ENCODE measurements at places on chromosomes 1 and 21.
A peak's percentile ranks its signal among the peaks of the same experiment; 100 is the strongest.

DNA sequence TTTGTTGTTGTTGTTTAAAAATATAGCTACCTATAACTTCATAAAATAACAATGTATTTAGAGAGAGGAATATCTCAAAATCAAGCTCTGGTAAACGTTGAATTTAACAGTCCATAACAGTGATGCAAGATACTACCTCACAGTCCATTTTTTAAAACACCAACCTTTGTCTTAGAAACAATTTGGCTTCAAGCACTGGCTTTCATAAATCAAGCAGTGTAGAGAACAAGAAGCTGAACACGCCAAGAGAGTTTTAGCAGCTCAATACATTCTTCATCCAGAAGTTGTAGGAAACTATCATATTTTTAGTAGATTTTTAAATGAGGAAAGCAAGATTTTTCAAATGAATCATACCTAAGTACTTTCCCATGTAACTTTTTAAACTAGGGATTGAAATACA is 334.3 kb upstream of the ADAMTS5 start:
- DNase-seq = peak; percentile 90

GRCh38 chr21:35827004-35827403 is 233.3 kb downstream of the SETD4 start:
- DNase-seq = no peak

DNA sequence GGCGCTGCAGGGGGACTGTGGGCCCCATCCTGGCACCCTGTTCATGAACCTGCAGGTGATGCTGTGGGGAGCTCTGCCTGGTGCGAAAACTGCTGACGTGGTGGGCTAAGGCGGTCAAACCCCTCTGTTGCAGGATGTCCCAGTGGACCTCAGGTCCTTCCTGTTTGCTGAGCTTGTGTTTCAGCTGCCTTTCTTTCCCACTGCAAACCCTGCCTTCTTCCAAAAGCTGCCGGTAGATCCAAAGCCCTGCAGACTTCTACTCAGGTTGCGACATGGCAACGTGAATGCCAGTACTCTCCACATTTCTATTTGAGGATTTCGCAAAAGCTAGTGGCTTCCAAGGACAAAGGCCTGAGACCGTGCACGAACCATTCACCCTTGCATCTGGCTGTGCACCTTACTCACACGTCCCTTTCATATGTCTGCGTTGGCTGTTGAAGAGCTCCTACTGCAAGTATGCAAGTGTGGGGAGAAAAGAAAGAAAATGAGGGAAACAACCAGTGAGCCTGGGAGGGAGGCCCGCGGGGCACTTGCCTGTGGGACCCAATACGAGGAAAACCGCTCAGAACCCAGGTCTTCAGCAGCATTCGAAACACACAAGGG is 6.2 kb upstream of the RRP1 start:
- no peak for DNase-seq

DNA sequence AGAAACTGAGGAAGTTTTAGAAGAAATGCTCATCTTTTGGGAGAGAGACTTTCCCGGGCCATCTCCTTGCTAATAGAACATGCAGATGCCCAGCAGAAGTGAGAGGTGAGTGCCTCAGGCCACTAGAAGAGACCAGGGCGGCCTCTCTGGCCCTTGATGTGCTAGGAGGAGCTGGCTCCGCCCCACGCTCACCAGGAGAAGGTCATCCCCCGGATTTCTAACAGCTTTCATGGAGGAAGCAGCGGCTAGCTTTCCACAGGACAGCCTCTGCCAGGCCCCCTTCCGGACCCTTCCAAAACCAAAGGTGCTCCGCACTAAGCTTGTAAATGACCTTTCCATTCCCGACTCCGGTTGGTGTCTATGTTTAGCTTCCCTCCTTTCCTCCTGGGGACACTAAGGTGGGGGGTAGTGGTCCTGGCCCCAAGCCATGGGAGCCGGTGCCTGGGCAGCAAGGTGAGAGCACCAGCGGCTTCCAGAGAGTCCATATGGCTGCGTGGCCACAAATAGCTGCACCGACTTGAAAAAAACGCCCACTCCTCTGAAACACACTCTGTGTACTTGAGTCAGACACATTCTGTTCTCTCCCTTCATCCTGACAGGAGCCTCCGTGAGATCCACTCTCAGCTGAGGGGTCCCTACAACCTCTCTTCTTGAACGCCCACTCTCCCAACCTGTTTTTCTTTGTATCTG is 249.9 kb downstream of the TNR start:
- DNase-seq = no peak

DNA sequence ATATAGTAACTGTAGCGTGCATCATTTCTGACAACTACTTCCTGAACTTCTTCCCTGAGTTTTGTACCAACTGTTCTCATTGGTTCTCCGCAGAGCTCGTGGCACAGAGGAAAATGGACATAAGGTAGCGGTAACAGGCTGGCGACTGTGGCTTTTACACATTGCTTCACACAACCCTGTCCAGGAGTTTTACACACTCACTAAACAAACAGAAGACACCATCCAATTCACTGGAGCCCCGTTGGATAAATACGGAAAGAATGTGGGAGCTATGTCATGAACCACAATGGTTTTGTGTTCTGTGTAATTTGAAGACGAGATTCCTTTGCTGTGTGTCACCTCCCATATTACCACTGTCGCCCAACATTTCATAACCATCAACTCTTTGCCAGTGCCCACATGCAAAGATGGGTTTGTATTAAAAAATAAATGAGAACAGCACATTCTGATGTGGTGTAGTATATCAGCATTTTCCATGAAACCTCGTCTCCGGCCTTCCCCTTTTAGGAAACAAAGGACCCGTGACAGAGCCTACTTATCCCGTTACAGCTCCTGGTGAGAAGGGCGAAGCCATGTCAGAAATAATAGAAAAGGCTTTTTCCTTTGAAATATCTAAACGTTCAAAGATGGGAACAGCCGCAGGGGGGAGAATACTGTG is 47.4 kb upstream of the ENAH start:
- DNase-seq = peak; percentile 100

GRCh38 chr1:167137793-167138510 is 44.1 kb downstream of the STYXL2 start:
- no peak for DNase-seq

GRCh38 chr21:44569861-44570517 is 3.5 kb upstream of the KRTAP10-4 start:
- DNase-seq = no peak

DNA sequence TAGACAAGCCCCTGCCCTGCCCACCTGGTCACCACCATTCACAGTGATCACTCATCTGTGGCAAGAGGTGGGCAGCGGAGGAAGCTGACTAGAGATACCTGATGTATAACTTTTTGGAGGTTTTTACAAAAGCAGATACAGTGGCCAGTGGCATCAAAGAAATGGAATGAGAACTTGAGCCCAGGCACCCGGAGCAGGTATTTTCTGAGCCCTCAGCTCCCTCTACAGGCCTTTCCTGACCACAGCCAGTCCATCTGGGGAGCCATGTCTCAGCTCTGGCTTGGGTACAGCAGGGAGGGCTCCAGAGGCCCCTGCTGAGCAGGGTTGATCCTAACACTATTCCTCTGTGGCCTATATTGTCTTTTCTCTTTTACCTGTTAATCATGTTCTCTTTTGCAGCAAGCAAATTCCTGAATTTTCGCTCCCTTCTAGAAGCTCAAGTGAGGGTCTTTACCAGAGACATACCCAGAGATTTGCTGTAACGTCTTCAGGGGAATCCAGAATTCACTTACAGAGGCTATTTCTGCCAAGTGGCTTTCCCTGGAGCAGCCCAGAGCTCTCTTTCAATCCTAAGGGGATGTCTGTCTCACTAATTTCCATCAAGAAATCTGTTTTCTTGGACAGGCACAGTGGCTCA is 27.3 kb downstream of the GPR157 start:
- DNase-seq = peak; percentile 70

DNA sequence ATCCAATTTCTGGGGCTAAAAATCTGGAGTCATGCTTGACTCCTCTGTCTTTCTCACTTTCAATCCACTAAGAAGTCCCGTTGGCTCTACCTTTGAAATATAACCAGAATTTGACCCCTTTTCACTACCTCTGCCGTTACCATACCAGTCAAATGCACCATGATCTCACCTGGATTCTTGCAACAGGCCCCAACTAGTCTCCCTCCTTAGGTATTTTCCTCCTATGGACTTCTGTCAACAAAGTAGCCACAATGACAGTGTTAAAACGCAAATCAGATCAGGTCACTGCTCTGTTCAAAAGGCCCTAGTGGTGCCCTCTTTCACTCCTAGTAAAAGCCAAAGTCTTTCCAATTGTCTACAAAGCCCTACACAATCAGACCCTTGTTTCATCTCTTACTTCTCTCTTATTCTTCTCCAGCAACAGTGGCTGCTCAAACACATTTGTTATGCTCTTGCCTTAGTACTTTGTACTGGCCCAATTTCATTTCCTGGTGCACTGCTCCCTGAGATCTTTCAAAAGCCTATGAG is 35.7 kb upstream of the AGL start:
- no peak for DNase-seq

GRCh38 chr1:38686167-38686926 is 173.2 kb downstream of the RRAGC start:
- DNase-seq = no peak

- no peak for DNase-seq
Observed at GRCh38 chr1:116806245-116806644, 52.0 kb downstream of the CD2 start.

- DNase-seq = no peak
Observed at GRCh38 chr1:224720216-224720615, 104.1 kb downstream of the CNIH3 start.

DNA sequence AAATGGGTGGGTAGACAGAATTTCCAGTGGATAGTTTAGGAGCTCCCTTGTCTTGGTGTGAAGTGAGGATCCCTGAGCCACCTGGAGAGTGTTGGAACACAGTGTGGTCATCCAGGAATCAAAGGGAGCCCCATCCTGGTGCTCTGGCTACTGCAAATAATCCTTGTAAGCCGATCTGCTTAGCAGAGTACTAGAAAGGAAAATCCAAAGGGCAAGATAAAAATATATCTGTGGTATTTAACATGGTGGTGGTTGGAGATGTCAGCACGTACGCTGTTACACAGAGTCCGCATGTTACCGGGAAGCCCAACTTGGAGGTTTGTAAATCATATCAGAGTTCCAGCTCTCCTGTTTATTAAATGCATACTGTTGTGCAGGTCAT is 39.0 kb downstream of the VANGL1 start:
- DNase-seq = no peak

GRCh38 chr1:170732252-170732588 is 68.3 kb downstream of the PRRX1 start:
- DNase-seq = peak; percentile 57

DNA sequence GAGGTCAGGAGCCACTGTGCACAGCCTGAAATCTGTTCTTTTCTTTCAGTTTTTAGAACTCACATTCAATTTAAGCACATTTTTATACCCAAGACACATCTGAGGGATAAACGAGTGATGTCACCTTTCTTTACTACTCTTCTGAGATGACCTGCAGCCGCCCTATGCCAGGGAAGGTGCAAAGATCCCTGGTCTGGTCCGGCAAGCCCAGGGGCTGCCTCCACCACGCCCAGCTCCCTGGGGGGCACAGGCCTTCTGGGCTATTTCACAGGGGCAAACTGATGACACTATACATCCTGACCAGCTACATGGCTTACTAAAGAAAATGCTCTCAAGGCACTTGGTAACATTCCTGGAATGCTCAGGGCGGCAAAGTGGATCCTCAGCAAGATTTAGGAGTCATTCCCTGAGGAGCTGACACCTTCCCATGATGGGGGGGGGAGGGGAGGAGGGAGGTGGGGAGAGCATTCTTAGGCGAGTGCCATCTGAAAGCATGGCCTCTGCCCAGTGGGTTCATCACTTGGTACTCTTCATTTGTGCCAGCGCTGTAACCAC is 11.3 kb downstream of the MRAP start:
- no peak for DNase-seq

DNA sequence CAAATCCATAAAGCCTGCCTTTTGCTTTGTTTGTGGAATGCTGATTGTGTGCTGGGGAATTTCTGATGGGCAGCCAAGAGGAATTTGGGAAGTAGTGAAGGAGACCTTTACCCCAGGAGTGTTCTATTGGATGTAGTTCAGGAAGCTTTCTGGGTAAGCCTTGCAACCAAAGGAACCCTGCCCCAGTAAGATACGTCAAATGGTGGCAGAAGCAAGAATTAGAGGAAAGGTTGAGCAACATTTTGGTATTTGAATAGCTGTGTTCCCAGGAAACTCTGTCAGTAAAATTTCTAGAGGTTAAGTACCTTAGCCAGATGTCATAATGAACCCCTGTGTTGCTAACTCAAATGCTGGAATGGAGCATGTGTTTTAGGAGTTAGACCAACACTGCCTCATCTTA is 6.4 kb downstream of the MGST3 start:
- DNase-seq = peak; percentile 96

DNA sequence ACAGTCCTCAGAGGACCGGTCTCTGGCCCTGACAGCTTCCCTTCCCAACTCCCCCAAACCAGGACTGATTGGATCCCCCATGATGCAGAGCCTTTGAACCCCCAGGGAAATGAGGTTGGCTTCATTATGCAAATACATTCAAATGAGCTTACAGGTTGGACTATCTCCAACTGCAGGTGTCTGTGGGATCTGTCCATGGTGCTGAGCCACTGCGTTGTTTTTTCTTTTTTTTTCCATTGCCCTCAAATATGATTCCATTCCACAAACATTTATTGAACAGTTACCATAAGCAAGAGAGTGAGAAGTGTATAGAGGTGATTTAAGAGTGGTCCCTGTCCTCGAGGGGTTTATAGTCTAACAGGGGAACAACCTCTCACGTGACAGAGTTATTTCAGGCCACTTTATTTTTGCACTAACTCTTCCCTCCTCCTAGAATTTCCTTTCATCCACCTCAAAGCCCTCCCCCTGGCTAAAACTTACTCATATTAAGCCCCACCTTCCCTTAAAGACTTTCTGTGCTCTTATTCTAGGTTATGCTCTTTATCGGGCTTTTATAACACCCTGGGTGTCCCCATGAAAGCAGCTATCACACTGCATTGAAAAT is 21.9 kb downstream of the DLGAP3 start:
- DNase-seq = no peak

DNA sequence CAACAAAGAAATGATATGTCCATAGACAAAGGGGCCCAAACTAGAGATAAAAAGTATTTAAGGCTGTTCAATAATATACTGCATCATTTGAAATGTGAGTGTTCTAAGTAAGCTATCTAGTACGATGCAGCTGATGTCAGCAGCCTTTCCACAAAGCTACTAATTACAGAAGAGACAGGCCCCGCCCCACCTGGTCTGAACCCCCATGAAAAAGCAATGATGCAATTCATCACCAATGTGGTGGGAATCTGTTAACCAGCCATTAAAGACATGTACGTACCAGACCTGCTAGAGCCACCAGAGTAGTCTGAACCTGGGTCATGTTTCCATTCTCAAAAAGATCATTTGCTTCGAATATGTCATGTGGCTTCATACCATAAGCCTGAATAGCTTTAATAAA is 25.1 kb downstream of the CNN3 start:
- DNase-seq = peak; percentile 51

All from fibroblast of lung (primary cell).